ENCODE measurements at places on chromosomes 6 and 20.

GRCh38 chr20:57498425-57499400 lies 26.2 kb downstream of the CTCFL start:
- peak; percentile 18 for DNase-seq

GRCh38 chr6:158061361-158061708 lies 79.7 kb downstream of the SYNJ2 start:
- DNase-seq: no peak

DNA sequence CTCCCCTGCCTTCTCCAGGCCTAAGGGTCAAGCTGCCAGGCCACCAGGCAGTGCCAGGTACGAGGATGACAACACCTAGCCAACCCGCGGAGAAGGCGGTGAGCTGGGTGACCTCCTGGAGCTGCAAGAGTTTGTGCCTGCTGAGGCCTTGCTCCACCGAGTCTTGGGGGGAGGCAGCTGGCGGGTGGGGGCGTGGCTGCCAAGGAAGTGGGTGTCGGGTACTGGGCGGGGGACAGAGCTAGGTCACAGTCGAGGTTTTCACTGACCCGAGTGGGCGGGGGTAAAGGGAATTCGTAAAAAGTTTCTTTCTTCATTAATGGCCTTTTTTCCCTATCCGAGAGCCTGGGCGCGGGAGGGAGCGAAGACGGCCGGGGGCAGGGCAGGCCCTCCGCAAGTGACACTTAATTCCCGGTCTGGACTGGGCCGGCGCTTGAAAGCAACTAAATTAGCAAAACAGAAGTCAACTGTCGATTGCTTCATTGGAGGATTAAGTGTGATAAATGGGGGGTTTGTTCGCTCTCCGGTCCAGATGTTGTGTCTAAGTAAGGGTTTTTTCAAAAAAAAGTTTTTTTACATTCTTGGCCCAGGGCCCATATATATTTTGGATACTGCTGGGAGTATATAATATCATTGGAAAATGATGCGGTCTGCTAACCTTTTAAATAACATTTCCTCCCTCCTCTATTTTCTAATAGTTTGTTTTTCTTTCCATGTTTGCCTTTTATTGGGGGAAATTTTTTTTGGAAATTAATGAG lies 43.1 kb upstream of the FOXP4 start:
- DNase-seq: no peak

DNA sequence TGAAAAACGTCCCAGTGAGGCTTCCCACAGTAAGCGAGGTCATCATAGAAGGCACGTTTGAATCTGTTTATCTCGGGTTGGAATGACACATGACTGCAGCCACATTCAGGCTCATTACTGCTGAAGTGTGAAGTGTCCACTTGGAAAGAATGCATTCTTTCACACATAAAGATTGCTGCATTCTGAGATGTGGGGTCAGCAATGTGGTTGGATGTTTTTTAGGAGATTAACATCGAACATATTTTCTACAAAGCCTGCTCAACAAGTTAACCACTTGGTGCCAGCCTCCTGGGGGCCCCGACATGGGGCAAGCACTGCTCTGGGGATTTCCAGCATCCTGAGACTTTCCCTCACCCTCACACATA lies 79.9 kb downstream of the BMP6 start:
- no peak for DNase-seq

- DNase-seq: peak; percentile 78
Measured at GRCh38 chr20:23139524-23139923, 53.4 kb upstream of the CD93 start.

DNA sequence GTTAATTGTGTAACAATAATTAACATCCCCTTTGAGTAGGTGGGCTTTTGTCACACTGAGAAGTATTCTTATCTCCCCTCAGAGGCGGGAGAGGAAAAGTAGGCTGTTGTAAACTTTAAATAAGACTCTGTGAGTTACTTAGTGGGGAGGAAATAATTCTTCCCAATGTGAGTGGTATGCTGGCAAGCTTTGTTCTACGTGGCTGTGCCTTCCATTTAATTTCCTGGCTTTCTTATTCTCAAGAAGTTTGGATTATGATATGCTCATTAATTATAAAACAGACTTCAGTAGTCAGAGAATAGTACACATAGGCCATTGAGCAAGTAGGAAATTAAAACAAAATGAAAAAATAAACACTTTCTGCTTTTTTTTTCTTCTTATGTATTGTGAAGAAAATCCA lies 19.1 kb downstream of the ADGRB3 start:
- no peak for DNase-seq

DNA sequence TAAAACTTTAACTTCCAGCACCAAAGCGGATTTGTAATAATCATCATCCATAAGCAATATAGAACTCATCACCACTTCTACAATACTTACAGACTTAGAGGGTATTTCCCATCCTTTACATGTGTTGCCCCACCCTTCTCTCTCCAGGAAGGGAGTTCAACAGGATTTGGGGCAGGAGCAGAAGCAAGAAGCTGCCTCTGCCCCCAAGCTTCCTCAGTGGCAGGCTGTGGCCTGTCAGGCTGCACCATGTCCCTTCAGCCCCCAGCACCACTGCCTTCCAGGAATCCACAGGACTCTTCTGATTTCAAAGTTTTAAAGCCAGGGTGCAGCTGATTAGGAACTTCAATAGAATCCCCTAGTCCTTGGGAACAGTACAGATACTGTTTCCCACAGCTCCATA lies 36.7 kb upstream of the MCM9 start:
- no peak for DNase-seq

- DNase-seq: no peak
Measured at GRCh38 chr6:16872543-16873235, 111.4 kb upstream of the ATXN1 start.

DNA sequence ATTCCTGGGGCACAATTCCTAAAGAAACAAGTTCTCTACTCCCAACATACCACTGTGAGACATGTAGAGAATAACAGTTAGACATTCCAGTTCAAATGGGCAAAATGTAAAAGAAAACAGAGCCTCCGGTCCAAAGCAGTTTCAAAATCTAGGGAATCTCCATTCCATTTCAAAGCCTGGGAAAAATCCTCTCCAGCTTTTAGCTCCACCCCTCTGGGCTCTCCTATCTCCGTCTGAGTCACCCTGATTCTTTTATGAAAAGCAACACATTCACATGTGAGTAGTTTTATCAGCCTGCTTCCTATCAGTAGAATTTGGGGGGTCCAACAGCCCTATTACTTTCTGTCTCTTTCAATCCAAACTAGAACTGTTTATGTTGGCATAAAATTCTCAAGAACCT lies 3.7 kb downstream of the CSNK2A1 start:
- no peak for DNase-seq

DNA sequence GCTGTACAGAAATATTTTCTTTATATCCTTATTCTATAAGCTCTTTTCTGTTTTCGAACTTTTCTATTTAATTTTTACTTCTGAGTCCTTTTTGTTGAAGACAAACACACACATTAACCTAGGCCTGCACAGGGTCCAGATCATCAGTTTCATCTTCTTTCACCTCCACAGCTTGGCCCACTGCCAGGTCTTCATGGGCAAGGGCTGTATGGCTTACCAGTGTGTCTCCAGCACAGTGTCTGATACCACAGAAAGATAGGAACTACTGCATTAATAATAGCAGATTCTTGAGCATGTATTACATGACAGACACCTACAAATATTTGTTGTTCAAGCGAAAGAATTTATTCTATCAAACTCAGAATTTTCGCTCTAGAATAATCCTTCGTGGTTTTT lies 24.4 kb downstream of the QKI start:
- DNase-seq: peak; percentile 79

- DNase-seq: no peak
Measured at GRCh38 chr6:42764911-42765648, 16.8 kb upstream of the BICRAL start.

GRCh38 chr6:90895299-90896074 lies 308.6 kb upstream of the MAP3K7 start:
- DNase-seq: no peak

DNA sequence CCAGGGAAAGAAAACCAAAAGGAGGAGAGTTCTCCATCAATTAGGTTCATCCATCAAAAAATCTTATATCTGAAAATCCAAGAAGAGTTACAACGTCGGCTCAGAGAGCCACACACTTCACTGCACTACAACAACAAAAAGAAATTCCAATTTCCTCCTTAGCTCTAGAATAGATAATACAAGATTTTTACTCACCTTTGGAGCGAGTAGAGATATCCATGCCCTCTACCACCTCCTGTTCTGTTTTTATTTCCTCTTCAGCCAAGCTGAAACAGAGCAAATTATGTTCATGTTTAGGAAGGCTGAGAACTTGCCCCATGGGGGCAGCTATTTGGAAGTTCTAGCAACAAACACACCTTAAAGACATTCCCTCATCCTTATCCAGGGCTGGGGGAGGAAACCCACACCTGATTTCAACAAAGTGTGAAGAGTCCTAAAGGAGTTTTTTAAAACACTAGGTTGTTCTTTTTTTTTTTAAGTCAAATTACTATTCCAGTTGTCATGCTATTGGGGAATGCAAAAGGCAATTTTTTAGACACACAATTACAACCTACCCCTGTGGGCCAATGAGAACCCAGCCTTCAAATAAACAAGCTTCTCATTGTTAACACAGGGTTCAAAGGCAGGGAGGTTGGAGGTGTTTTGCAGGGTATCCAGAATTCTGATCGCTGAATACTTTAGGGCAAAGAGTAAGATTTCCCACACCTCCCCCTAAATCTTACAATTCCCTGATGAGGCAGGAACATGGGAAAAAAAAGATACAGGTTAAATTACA lies 8.7 kb downstream of the ZMYND8 start:
- DNase-seq: no peak

DNA sequence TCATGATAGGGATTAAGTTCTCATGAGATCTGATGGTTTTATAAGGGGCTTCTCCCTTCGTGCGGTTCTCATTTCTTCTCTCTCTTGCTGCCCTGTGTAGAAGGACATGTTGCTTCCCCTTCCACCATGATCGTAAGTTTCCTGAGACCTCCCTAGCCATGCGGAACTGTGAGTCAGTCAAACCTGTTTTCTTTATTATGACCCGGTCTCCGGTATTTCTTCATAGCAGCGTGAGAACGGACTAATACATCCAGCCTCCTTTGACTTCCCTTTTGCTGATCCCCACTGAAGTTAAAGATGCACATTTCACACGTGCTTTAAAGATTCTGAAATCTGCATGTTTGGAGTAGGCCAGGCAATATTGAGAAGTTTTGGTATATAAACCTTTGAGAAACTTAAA lies 543.1 kb downstream of the PRKN start:
- no peak for DNase-seq

Measured in NCI-H1105 (cell line).